IMR-90 (cell line): ENCODE measurements at places on chromosomes 3 and 15. TPM values are rescaled to one million over a fixed set of nuclear protein-coding genes. Genes with fewer than 3 reads are reported as not detected.

- no peak for DNase-seq
These were observed 45.4 kb upstream of the TSC22D2 start for GRCh38 chr3:150362515-150363302.

DNA sequence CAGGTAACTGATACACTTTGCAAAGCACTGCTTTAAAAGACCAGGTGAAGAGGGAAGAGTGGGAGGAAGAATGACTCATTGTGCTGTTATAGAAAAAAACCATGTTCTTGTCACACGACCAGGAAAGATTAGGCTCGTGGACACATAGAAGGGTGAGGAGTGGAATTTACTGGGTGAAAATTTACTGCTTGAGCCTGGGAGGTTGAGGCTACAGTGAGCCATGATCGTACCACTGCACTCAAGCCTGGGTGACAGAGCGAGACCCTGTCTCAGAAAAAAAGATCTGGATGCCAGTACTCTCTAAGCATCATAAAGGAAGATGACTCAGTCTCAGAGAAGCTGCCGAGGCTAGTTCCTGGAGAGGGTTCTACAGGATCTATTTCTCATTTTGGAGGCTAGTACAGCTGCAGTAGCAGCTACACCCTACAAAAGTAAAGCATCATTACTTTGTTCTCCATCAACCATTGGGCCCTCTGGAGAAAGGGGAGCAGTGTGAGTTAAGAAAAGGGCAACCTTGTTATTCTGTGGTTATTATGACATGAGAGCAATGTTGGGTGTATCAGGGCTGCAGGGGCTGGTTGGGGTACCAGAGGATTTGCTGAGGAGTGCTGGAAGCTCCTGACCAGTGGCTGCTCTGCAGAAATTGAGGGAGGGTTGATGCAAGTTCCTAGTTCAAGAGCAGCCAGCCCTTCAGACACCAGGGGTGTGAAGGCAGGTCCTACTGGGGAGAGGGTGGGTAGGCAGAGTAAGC is 75.4 kb downstream of the CMTM8 start:
- DNase-seq = peak; percentile 3

DNA sequence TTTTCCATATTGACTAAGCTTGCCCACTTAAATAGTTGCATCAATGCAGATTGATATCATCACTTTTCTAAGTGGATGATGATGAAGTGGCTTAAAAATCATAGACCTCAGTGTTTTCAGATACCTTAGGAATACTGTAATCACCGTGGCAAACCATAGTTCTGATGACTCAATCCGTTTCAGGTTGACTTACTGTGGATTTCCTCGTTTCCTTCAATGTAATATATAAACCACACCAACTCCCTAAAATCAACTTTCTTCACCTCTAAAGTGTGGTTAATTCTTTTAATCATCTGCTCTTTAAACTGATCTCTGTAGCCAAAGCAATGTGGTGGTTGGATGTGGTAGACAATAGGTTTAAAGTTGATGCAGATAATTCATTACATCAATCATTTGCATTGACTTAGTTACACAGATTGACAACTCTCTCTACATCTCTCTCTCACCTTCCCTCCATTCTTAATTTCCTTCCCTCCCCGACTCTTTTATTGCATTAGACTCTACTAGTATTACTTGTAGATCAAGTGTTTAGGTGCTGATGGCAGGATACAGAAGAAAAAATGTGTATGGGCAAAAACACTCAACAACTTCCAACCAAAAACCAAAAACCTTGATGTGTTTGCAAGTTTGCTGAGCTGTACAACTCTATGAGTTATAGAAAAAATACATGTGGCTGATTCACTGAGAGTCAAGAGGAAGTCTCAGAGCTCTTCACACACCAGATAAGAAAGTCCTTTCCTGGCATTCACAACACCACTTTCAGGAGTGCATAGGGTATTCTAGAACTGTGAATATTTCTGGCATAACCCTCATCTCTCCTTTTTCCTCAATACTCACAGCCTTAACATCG is 243.5 kb downstream of the NFKBIZ start:
- peak; percentile 67 for DNase-seq

GRCh38 chr15:53837263-53837662 is 77.8 kb upstream of the WDR72 start:
- DNase-seq = no peak

- no peak for DNase-seq
These were observed 2.0 kb upstream of the TRAT1 start for GRCh38 chr3:108820586-108820985.

- peak; percentile 84 for DNase-seq
These were observed 2.1 kb upstream of the ANXA2 start for GRCh38 chr15:60399931-60400330.

- peak; percentile 33 for DNase-seq
These were observed 49.6 kb downstream of the RFX7 start for GRCh38 chr15:56194035-56194434.

DNA sequence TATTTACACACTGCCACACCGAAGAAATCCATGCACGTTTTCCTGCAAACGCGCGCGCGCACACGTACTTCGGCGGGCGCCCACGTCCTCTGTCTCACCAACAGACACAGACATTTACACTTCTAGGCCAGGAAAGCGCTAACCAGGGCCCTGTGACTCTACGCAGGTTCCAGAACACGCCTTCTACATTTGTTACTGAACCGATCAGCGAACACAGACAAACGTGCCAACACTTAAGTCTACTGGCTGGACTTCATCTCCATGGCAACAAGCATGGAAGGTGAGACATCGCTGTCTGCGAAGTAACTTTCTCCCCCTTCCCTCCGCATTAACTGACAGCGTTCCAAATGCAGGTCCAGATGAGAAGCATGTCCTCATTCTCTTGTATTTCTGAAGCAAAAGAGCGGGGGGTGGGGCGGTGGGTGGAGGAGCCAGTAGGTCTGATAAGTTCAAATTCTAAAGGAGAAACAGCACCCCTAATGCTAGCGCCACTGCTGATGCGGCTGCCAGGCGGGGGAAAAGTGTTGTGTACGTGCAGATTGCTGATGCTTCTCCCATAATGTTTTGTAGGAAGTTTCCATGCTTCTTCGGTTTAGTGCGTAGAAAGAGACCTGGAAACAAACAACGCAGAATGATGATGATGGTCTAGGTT is at the start of gene CTXN2:
Gene CTXN2 (plus strand): TSS at position 92 of the 652 bp plus-strand sequence. CDS start 9,636 bp downstream, outside the sequence.
- DNase-seq = no peak

GRCh38 chr15:40421246-40422157 is 15.9 kb downstream of the IVD start:
- DNase-seq = peak; percentile 52

DNA sequence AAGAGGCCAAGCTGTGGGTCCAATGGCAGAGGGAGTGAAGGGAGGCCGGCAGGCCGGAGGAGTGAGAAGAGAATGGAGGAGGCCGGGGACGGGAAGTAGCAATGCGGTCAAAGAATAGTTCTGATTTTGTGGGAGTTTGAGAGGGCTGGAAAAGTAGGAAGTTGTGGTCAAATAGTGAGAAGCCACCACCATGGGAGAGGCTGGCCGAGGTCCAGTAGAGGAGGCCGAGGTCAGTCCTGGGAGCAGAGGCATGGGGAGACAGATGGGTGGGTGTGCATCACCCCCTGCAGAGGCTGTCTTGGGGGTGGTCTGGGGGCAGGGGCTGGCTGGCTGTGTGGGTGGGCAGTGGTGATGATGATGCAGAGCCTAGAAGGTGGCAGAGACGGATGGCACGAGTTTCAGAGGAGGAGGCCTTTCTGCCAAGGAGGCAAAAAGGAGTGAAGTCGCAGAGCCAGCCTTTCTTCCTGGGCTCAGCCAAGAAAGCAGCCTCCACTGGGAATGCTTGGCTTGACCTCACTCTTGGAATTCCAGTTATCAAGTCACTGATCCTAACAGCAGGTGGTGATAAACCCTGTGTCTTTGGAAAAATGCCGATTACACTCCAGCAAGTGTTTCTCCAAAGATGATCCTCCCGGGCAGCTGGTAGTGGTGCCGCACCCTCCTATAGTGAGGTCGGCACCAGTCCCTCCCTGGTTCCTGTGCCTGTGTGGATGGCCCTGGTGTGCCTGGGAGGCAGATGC is 57.3 kb downstream of the ARNT2 start:
- DNase-seq = no peak

DNA sequence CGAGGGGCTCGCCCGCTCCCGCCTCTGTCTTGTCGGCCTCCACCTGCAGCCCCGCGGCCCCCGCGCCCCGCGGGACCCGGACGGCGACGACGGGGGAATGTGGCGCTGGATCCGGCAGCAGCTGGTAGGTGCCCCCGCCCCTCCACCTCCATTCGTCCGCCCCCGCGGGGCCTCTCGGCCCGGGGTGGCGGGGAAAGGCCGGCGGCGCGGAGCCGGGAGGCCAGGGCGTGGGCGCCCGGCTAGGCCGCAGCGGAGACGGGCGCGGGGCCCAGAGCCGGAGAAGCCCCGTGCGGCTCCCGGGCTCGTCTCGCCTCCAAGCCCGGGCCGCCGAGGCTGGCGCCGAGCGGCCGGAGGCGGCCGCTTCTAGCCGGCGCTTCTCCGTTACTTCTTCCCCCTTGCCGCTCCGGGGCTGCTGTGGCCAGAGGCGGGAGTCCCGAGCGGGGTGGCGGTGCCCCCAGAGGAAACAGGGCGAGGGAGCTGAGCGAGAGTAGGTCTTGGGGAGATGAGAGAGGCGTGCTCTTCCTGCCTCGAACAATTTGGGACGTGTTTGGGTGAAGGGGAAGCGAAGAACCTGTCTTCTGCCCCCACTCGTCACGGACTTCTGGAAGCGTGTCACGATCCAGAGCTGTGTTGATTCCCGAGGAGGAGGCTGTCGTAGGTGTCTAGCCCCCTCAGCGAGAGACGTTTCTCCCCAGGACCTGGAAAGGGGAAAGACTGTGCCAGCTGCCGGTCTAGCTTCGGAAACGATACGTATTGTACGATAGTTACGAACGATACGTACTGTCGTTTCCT is 555 bp downstream of the ATP11B start:
- peak; percentile 37 for DNase-seq

GRCh38 chr15:78242128-78242527 is 7.8 kb upstream of the ACSBG1 start:
- no peak for DNase-seq

GRCh38 chr3:49461443-49462171 is 8.5 kb upstream of the DAG1 start:
- DNase-seq = peak; percentile 57

GRCh38 chr3:45345846-45346580 is 42.4 kb upstream of the LARS2 start:
- no peak for DNase-seq

GRCh38 chr15:70358871-70359647 is 261.3 kb upstream of the TLE3 start:
- no peak for DNase-seq

DNA sequence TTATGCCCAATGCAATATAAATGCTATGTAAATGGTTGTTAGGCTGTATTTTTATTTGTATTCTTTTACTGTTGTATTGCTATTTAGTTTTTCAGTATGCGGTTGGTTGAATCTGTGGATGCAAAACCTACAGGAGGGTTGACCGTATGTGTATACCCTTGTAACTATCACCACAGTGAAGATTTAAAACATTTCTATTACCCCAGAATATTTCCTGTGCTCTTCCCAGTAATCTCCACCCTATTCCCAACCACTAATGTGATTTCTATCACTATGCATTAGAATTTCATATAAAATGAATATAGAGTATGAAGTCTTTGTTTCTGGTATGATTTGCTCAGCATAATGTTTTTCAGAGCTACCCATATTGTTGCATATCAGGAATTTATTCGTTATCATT is 705.0 kb downstream of the MECOM start:
- no peak for DNase-seq

GRCh38 chr15:28003302-28004037 is 95.6 kb downstream of the OCA2 start:
- no peak for DNase-seq

DNA sequence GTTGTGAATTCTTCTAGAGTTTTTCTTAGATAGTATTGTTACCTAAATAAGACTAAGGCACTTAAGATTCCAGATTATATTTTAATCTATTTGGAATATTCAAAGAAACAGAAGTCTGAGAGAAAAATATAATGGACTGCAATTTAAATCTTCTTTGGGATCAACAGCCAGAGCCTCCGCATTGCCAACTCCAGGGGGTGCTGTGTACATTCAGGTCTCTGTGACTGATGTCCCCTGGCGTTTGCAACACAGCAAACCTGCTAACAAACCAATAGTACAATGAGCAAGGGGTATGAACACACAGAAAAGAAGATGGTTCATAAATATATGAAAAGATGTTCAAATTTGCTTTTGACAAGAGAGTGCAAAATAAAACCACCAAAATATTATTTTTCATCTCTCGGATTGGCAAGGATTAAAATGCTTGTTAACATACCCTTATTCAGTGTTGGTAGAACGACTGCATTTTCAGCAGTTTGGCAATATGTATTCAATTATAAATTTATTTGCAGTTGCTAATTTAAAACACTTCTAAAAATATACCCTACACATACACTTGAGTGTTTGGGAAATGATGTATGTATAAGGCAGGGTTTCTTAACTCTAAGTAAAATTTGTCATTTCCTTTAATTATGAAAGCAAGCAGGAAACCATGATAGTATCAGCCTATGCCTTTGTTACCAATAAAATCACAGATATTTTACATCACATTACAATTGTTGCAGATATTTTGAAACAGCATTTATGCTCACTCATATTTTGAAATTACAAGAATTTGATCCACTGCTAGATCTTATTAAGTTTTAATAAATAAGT is 16.1 kb upstream of the TM4SF1 start:
- DNase-seq = peak; percentile 83

- DNase-seq = no peak
These were observed 48.7 kb upstream of the IREB2 start for GRCh38 chr15:78389322-78389721.

DNA sequence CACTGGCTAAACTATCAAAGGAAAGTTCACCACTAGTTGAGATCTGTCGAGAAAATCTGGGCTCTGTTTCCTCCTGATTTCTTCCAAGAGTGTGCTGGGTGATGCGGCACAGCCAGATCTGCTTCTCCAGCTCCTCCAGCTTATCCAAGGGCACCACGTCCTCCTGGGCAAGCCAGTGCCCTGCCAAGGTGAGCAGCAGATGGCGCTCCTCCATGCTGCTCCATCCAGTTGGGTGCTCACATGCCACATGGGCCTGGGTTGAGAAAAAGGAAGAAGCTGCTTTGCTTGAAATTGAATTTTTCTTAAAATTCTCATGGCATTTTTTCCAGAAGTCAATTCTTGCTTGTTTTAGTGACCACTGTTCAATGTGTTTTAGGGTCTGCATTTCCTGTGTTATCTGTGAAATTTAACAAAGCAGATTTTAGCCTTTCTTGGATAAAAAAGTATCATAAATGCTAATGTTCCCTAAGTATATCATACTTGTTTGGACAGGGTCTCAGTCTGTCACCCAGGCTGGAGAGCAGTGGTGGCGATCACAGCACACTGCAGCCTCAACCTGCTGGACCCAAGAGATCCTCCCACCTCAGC is 47.3 kb downstream of the EIF3J start:
- no peak for DNase-seq

Gene RBP2
- total RNA-seq = not detected in 2 replicates

Gene DAPK2
- total RNA-seq = 0.28 and 0.36 TPM in 2 replicates

Gene BSN
- total RNA-seq = under 0.01 TPM in 2 replicates

Gene FSD2
- not detected in 2 replicates for total RNA-seq

Gene P2RY12
- not detected in 2 replicates for total RNA-seq

Gene WDR93
- total RNA-seq = not detected in 2 replicates

Gene CHRNA7
- not detected in 2 replicates for total RNA-seq

Gene ATP10A
- 12.8 and 13.8 TPM in 2 replicates for total RNA-seq

Gene GOLGA6A
- total RNA-seq = not detected in 2 replicates

Gene PTX3
- total RNA-seq = 96.7 and 97.9 TPM in 2 replicates

Gene CYP1A2
- not detected in 2 replicates for total RNA-seq

Gene SERPINI1
- 0.36 and 1.1 TPM in 2 replicates for total RNA-seq

Gene ROPN1
- total RNA-seq = 0.18 TPM in 1 of 2 replicates, not detected in the other
